Chondrocyte (in vitro differentiated cells): ENCODE measurements at places on chromosomes 4 and X. TPM values are rescaled to one million over a fixed set of nuclear protein-coding genes. Genes with fewer than 3 reads are reported as not detected.

Gene CENPVL3
- total RNA-seq = 0.17 TPM in 1 of 3 replicates, not detected in the others

Gene TCEAL6
- not detected in 3 replicates for total RNA-seq

Gene PALLD
- total RNA-seq = 886 to 1,317 TPM (median 900 TPM) in 3 replicates

Gene CLDN34
- total RNA-seq = not detected in 3 replicates

Gene S100G
- total RNA-seq = not detected in 3 replicates

GRCh38 chrX:69263251-69263820, 98.1 kb upstream of the PJA1 start:
- H3K4me1 ChIP-seq = no peaks in the 10 kb centered on the region
- H3K27ac ChIP-seq = no peak overlapping the region
- H3K27me3 ChIP-seq = peaks cover 19% of the 10 kb centered on the region
- no peak overlapping the region for H3K4me3 ChIP-seq
- H3K36me3 ChIP-seq = no peaks in the 10 kb centered on the region

GRCh38 chr4:157655096-157655809, 434.7 kb downstream of the GRIA2 start:
- DNase-seq = no peak
- peaks cover 8% of the 10 kb centered on the region for H3K4me1 ChIP-seq
- H3K4me3 ChIP-seq = no peak overlapping the region
- no peaks in the 10 kb centered on the region for H3K27me3 ChIP-seq

DNA sequence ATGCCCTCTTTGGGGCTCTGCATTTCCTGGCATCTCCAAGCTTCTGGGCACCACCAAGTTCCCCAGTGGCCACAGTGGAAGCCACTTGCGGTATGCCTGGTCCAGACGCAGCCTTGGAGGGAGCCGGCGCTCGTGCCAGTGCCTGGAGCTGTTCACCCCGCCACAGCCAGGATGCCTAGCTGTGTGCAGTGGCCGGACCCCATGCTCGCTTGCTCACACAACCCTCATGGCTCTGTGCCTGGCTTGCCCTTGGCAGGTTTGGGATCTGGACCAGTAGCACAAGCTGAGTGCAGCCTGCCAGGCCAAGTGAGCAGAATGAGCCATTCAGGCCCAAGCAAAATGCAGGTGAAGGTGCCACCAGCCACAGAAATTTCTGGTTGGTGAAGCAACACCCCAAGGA, 283.5 kb downstream of the EVC2 start:
- peaks cover 13% of the 10 kb centered on the region for H3K4me1 ChIP-seq
- no peak overlapping the region for H3K27ac ChIP-seq
- H3K36me3 ChIP-seq = peaks cover 8% of the 10 kb centered on the region
- H3K4me3 ChIP-seq = no peak overlapping the region

DNA sequence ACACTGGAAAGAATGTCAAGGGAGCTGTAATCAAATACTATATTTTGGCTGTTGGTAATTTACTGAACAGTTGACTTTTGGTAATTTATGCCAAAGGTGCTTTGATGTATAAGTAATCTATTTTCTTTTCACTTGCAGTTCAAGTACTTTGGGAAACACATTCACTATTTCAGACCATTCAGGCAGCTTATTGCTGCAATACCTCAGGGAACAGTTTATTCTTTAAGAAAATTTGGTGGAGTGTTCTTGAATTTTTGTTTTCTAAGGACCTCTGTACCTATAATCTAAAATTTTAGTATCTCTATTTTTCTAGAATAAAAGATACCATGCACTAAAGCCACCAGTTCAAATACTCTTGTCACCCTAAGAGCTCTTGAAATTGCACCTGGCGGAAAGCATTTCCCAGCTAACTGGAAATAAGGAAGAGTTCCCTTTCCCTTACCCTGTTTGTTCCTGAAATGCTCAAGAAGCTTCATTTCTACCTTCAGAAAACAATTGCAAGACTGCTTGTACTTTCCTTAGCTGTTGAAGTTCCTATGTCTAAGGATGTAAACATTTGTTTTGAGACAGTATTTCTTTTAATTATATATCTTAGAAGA, 633.5 kb upstream of the FAT1 start:
- no peak overlapping the region for H3K4me3 ChIP-seq
- peaks cover 13% of the 10 kb centered on the region for H3K4me1 ChIP-seq
- no peak overlapping the region for H3K27ac ChIP-seq
- H3K27me3 ChIP-seq = no peaks in the 10 kb centered on the region

DNA sequence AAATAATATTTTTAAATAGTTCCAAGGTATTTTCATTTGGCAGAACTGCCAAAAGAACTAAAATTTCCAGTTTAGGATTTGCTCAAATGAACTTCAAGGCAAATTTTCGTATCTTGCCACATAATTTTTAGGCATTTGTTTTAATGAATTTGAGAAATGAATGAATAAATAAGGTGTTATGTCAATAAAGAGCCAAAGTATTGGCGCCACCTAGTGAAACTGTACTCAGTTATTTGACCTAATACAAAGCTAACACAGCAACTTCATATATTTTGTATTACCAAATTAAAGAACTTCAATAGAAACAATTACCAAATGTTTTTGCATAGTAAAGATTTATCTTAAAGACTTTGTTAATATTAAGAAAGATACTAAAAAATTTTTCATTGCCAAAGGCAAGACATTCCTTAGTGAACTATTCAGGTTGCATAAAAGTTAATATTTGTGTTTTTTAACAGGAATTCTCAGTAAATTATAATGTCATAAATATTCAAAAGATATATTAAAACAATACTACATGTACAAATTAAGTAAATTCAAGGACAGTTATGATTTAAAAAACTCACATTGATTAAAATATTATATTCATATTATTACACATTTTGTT, 50.3 kb downstream of the STPG2 start:
- H3K27ac ChIP-seq = no peak overlapping the region
- DNase-seq = no peak
- peaks cover 32% of the 10 kb centered on the region for H3K27me3 ChIP-seq
- peaks cover 2% of the 10 kb centered on the region for H3K36me3 ChIP-seq
- H3K4me1 ChIP-seq = no peaks in the 10 kb centered on the region
- no peak overlapping the region for H3K4me3 ChIP-seq

- H3K27ac ChIP-seq = no peak overlapping the region
- peaks cover 15% of the 10 kb centered on the region for H3K27me3 ChIP-seq
- no peaks in the 10 kb centered on the region for H3K4me1 ChIP-seq
Measured at GRCh38 chr4:170035231-170035630, 9.0 kb upstream of the MFAP3L start.

DNA sequence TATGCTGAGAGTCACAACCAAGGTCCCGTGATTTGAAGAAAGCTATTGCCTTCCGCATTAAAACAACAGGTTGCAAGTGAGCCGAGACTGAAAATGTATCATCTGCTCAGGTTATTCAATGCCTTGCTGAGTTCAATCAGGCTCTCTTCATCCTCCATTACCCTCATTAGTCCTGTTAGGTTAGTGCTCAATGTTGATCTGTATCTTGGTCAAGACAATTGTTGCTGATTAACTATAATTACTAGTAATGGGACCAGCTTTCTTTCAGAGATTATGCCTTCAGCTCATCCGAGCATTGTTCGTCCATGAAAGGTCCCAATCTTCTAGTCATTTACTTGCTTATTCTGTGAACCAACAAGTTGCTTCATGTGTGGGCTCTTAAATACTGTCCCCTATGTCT, 534.6 kb upstream of the FAM241A start:
- DNase-seq = no peak
- no peak overlapping the region for H3K4me3 ChIP-seq
- no peaks in the 10 kb centered on the region for H3K36me3 ChIP-seq
- H3K4me1 ChIP-seq = no peaks in the 10 kb centered on the region
